ENCODE measurements at places on chromosomes 12 and 14.

DNA sequence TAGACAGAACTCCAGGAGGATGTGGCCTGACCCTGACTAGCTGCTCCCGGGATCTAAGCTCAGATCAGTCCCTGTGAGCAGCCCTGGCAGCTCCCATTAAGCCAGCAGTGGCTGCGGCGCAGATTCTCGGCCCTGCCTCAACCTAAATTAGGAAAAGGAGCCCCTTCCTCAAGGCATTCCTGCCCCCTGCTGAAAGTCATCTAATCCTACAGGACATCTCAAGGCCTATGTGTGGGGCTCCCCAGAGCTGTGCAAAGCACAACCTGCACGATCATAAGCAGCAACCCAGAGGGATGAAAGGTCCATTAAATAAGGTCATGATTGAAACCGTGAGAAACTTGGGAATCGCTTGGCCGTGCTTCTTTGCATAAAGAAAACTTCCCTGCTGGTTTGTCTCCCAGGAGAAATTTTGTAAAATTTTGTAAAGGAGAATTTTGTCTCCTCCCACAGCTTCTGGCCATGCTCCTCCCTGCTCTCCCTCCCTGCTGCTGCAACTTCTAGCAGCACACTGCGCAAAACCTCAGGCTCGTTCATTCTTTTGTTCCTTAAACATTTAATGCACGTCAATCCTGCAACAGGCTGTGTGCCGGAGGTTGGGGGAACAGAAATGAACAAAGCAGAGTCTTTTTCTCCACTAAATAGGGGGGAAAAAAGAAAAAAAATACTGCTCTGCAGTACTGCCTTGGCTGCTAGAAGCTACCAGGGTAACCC is 96.6 kb upstream of the SLC35F4 start:
- DNase-seq = peak; percentile 20

DNA sequence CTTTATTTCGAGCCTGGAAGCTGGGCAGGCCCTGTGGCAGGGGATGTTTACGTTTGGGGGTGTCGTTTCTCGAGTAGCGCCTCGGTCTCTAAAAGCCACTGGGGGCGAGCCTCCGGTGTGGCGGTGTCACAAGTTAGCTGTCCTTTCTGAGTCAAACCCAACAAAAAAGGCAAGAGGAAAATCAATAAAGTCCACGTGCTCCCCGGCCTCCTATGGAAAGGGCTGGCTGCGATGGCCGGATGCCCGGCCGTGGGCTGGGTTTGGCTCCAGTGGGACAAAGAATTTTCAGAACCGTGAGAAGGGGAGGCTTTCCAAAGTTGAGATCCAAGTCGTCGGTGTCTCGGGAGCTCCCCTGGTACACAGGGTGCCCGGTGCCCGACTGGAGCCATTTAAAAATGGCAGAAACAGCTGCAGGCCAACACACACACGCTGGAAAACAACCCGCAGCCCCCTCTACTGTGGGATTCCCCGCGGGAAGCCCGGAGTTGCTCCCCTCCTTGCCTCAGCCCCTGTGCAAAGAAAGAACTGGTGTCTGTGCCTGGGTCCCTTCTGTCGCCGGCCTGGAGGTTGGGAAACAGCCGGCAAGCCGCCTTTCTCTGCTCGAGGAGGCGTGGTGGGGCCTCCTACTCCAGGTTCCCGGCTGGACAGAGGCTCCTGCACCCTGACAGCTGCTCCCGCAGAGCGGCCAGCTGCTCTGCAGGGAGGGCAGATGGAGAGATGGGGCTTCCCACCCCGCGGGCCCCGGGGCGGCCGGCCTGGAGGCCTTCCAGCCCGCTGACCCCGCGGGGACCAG is 1.9 kb downstream of the BCL7A start:
- peak; percentile 87 for DNase-seq

GRCh38 chr12:104747955-104748354 is 210.1 kb downstream of the SLC41A2 start:
- DNase-seq = no peak

DNA sequence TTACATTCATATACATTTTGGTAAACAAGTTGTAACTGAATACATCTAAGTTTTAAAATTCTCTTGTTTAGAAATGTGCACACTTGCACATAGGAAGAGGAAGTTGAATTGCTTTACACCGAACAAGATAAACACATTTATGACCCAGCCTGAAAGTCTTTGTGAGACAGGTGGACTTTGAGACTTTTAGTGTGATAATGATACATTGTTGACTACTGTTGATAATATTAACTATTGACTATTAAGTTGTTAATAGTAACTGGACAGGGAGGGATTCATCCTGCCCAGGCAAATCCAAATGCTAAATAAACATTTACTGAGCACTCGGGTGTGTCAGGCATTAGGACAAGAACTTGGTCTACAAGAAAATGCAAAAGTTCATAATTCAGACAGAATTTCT is 68.0 kb downstream of the AVPR1A start:
- no peak for DNase-seq

DNA sequence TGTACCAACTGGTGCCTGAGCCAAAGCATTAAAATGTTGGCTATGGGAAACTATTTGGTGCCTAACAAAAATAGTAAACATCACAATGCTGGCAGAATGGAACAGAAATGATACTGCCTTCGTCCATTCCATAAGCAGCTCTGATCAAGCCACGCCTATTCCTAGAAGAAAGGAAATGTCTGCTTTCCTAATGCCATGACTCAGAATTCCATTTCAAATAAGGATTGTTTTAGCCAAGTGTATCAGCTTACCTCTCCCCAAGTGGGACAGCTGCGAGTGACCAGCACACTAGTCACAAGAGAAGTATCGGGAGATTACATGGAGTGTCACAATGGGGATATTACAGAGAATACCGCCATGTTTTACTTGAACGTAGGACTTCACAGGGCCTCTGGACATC is 38.7 kb downstream of the GLT8D2 start:
- no peak for DNase-seq

GRCh38 chr12:10851243-10851858 is 2.1 kb upstream of the PRR4 start:
- no peak for DNase-seq

- DNase-seq = no peak
Observed at GRCh38 chr12:31210541-31210940, 115.4 kb downstream of the SINHCAF start.

DNA sequence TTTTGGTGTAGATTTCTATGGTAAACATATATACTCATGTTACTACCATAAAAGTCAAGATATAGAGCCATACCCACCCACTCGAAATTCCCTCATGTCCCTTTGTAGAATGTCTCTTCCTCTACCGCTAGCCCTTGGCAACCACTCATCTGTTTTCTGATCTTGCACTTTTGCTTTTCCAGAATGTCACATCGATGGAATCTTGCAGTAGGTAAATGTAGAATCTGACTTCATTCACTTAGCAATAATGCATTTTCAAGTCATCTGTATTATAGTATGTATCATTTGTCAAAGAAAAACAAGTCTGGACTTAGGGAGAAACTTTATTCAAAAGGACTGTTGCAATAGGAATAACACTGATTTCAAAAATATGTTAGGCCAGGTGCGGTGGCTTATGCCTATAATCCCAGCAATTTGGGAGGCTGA is 19.3 kb upstream of the CLEC2D start:
- DNase-seq = no peak

DNA sequence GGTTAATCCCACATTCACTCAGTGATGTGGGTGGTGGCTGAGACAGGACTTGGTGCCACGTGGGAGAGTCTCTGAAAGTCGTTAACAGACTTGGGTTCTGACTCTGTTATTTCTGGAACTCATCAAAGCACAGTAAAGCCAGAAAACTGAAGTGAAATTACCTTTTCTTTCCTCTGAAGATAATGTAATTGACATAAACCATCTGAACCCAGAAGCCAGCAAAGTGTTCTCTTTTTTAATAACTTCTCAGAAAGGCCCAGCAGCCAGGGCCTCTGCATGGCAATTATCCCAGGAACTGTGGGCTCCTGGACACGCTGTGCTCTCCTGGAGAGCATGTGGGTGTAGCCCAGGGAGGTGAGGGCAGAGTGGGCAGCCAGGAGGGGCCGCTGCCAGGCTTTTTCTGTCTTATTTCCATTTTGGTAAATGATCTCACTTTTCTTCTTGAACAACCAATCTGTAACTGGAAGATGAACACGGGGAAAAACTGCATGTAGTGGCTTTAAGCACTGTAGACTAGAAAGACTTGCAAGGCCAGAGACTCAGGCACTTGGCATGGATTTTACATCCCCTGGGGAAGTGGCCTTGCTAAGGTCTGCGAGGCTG is 444.1 kb upstream of the TMEM132C start:
- peak; percentile 49 for DNase-seq

GRCh38 chr14:94548999-94549985 is 11.9 kb upstream of the SERPINA4 start:
- peak; percentile 41 for DNase-seq

DNA sequence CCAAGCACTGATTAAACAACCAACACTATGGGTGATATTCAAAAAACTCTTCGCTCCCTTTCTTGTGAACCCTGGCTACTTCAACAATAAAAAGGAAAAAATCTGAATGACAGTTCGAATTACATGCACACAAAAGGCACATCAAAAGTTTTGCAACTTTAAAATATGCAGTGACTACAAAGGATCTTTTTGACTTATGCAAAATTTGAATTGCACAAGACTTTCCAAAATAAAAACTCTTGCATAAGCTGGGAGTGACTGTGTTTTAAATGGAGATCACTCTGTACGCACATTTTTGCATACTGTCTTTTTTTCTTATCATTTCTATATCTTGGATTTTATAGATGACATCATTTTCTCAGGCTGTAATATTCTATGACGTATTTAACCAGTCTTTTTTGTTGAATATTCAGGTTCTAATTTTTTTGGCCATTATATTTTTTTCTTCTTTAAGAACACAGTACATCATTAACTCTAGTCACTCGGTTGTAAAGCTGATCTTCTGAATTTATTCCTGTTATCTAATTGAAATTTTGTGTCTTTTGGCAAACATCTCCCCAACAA is 667.6 kb upstream of the TBX3 start:
- no peak for DNase-seq

GRCh38 chr12:65275627-65276026 is 2.9 kb upstream of the MSRB3 start:
- DNase-seq = no peak

GRCh38 chr14:103001226-103001625 is 56.1 kb downstream of the CDC42BPB start:
- no peak for DNase-seq

- DNase-seq = no peak
Observed at GRCh38 chr12:88516811-88517210, 63.5 kb downstream of the KITLG start.

DNA sequence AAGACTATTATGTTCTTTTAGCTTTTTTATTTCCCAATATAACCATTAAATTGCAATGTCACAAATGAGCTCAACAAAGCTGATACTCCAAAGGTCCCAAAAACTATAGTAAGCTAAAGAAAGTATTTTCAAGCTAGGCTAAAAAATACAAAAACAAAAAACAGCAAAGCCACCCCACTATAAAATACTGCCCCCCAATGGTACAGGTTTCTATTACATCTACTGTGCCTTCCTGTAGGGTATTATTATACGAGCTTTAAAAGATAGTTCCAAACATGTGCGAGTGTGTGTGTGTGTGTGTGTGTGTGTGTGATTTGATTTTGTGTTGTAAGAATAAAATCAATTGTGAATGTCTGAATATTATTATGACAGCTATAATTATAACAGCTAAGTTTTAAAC is 1.1 kb downstream of the IFNG start:
- no peak for DNase-seq

DNA sequence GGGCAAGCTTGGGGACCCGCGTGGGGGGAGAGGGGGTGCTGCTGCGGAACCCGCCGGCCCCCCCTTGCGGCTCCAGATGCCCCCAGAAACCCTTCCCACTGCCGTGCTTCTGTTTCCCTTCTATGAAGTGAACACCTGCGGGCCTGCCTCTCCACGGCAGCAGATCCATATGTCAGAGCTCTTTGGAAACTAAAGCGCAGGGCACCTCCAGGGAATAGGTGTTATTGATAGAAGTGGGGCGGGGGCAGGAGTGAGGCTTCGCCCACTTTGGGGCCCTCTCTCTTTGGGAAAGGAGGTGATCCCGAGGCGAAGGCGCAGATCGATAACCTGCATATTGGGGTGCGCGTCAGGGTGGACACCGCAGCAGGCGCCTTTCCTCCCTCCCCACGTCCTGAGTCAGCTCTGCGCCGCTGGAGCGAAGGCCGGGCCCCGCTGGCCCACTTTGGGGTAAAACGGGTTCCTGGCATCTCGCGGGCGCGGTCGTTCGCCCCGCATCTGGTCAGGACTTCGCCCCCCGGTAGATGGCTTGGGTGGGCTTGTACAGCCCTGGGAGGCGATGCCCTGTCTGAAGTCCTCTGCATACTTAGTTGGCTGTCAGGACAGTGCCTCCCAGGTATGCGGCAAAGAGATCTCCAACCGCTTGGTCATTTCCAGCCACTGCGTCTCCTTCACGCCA is 524 bp downstream of the KMT5A start:
- DNase-seq = no peak

DNA sequence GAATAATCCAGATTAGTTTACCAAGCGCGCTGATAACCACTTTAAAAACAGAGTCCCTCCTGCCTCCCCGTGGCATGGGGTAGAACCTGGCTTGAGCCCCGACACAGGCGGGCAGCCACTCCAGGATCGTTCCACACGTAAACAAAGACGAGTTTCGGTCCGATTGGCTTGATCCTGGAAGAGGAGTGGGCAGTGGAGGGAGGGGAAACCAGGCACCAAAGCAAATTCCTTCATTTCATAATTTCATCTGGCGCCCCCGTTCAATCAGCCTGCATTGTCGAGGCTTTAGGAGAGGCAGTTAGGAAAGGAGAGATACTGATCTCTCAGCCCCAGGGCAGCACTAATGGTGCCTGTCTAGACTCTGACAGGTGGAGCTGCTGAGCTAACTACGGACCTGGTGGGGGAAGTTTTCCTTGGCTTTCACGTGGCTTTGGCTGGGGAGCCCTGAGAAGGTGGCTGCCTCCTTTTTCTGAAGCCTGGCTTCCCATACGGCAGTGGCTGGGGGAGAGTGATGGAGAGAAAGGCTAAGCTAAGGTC is 751 bp upstream of the GPRC5A start:
- DNase-seq = peak; percentile 61

DNA sequence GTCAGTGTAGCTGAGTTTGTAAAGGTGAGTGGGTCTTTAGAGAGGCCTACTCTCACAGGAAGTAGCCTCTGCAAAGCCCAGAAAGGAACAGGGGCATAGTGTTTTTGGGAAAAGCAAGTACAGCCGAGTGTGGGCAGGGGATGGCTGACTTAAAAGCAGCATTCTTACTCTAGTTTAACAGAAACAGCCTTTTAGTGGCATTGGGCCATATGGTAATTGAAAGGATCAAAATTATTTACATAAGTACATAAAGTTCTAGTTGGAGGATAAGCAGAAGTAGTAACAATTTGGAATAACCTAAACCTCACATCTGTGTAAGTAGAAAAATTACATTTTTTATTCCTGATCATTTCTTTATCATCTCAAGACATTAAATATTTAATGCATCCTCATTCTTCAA is 49.1 kb downstream of the RASSF8 start:
- DNase-seq = no peak

DNA sequence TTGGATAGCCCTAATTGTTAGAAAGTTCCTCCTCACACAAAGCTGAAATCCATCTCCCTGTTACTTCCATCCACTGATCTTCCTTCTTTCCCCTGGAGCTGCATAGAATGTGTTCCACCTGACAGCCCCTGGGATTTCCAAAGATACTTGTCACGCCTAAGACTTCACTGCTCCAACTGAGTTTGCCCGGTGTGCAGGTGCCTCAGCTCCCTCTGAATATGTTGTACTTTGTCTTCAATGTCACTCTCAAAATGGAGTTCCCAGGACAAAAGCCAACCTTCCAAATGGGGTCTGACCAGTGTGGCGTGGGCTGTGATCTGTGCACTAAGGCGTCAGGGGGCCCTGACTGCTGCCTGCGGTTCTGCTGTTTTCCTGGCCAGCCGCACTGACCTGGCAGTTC is 42.8 kb downstream of the CACNA2D4 start:
- no peak for DNase-seq

Measured in muscle of arm (tissue), 14 donors.